Posterior vena cava (tissue), 2 donors: ENCODE measurements at places on chromosomes 7 and 10. TPM values are rescaled to one million over a fixed set of nuclear protein-coding genes. Genes with fewer than 3 reads are reported as not detected.

DNA sequence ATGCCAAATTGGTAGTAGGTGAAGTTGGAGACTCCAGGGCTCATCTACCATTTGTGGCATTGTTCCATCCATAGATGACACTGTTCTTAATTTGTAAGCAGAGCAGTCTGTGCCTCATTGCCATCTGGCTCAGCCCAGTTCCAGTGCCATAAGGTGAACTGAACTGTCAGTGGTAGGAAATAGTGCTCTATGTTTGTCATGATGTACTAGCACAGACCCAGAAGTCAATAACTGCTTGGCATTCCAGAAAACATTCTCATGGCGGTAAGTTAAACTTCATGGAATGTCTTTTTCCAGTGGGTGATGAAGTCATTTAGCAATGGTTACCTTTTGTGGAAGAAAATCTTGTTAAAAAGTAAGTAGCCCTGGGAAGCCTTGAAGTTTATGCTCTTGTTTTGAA, 302.7 kb downstream of the SUGCT start:
- no peak for DNase-seq

DNA sequence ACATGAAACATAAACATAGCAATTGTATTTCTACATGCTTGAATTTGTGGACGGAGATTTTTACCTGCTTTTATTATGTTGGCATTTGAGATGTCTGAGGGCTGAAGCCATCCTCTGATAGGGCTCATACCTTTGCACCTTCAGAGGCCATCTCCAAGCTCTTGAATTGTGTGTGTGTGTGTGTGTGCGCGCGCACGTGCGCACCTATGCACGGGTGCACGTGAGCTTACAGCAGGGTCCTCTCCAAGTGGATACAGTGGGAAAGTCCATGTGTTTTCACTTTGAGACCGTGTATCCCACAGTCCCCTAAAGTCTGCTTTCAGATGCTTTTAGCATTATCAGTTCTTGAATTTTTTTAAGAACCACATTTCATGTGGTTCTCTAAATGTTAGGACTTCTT, 178.6 kb downstream of the RAB11FIP2 start:
- no peak for DNase-seq

DNA sequence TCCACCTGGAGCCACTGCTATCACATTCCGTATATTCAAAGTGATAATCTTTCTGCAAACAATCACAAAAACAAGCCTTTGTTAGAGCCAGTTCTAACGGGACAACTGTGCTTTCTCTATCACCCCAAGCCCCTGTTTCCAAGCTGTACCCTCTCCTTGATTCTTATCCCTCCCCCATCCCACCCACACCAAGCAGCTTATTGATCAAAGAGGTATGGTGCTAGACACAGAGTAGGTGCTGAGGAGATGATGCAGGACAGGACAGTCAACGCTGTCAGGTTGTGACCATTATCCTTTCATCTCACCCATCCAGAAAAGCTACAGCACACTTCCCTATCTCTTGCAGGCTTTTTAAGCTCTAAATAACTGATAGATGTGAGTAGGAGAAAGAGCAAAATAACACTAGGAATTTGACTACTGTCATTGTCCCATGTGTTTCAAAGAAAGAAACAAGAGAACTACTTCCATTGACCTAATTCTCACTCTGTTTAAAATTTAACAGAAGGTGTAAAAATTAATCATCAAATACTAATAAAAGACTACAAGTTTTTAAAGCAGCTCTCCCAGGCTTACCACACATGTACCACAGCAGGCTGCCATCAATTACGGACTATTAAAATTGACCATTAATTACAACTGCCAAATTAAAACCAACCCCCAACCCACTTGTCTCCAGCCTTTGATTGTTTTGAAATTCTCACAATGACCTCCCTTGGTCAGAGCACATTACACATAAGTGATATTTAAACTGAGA, 94.3 kb downstream of the ELAPOR2 start:
- DNase-seq, result no peak

DNA sequence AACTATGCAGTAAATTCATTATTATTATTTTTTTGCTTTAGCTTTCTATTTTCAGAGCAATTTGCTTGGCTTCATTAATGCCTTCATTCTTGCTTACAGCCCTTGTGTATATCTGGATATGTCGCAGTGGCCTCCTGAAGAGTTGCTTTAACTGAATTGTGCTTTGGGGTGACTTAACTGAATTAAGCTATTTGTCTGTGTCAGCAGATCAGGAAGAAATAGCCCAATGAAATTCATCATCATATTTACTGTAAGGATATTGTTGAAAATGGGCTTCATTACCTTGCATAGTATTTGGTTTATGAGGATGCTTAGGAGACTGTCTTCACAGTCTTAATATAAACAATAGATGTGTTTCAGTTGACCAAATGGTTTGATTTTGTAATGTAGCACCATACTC, 59.7 kb upstream of the PIP4K2A start:
- DNase-seq, result no peak

- no peak for DNase-seq
Observed at GRCh38 chr10:125679436-125679835, 3.5 kb downstream of the TEX36 start.

GRCh38 chr7:113424185-113424817, 305.9 kb upstream of the SMIM30 start:
- no peak for DNase-seq

DNA sequence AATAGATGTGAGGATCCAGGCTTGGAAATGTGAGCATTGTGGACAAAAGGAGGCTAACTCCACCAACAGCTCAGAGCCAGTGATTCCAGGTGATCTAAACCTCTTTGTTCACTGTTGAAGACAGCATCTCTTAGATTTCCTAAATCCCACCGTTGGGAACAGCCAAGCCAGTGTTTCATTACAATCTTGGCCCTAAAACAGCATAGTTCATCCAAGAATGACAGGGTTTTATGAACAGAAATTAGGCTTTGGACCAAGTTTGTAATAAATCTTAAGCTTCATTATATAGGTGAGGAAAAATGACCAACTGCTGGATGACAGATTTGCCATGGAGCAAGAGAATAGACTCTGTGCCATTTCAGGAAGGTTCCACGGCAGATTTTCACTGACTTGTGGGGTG, 65.8 kb downstream of the MTURN start:
- no peak for DNase-seq

DNA sequence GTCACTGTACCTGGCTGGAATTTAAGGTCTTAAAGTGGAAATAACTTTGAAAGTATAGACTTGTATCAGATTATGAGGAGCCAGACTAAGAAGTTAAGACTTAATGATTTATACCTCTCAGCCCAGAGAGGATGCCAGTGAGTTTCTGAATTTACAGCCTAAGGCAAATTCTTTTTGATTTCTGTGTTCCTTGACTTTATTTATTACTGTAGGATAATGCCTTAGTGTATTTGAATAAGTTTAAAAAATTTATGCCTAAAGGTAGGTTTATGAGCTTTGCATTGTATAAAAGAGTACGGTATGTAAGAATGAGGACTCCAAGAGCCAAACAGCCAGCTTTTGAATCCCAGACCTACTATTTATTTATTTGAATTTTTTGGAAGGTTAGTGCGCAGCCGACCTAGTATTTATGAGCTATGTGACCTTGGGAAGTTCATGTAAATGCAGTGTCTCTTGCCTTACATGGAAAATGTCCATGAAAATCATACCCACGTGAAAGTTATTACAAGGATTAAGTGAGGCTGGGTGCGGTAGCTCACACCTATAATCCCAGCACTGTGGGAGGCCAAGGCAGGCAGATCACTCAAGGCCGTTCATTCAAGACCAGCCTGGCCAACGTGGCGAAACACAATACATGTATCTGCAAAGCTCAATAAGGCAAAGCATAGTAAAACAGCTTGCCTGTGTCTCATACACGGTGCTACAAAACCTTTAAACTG, 174.6 kb downstream of the AUTS2 start:
- no peak for DNase-seq

- no peak for DNase-seq
Observed at GRCh38 chr7:5614600-5614999, 166.9 kb downstream of the RNF216 start.

GRCh38 chr10:70296406-70296899, 12.6 kb upstream of the NPFFR1 start:
- peak; percentile 95 for DNase-seq

DNA sequence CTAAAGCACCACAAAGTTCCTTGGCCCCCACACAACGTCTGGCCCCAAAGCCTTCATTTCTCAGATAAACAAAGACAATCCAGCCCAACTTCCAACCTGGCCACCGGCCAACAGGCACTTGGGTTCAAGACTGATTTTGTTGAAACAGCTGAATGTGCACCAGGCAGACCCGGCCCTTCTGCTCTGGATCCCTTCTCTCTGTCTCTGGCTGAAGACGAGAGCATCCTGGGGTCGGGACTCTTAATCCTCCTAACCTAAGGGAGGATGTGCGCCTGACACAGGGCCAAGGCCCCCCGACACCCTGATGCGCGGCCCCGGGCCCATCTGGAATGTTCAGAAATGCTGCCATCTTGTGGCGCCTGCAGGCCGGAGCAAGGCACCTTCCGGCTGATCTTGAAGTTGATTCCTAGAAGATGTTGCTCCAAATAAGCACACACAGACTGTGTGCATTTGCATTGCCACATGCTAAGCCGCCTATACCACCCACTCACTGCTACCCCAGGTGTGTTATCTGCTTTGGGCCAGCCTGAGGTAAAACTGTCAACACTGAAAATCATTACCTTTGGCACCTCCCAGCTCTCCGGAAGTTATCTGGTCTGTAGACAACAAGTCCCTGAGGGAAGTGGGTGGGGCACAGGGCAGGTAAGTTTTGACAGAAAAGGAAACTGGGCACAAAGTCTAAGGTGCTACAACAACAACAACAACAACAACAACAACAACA, 98.4 kb upstream of the HABP2 start:
- peak; percentile 83 for DNase-seq

- peak; percentile 94 for DNase-seq
Observed at GRCh38 chr7:47458057-47458456, 123.9 kb downstream of the TNS3 start.

DNA sequence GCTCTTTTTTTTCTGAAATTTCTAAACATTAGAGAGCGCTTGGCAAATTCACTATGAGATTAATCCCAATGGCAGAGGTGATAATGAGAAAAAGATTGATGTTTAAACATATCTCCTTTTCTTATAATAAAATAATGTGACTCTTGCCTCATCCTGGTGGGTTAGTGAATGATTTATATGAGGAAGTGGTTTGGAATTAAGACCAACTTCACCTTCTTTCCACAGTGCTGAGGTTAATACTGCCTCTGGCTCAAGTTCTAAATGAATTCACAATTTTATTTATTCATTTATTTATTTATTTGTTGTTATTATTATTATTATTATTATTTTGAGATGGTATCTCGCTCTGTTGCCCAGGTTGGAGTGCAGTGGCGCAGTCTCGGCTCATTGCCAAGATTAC, 40.5 kb upstream of the ADO start:
- DNase-seq, result no peak

GRCh38 chr10:97338041-97338440, 3.5 kb upstream of the FRAT2 start:
- DNase-seq, result peak; percentile 35

- DNase-seq, result peak; percentile 54
Observed at GRCh38 chr10:71216363-71216695, 4.0 kb downstream of the UNC5B start.

- DNase-seq, result no peak
Observed at GRCh38 chr7:3280445-3280844, 20.6 kb upstream of the SDK1 start.

DNA sequence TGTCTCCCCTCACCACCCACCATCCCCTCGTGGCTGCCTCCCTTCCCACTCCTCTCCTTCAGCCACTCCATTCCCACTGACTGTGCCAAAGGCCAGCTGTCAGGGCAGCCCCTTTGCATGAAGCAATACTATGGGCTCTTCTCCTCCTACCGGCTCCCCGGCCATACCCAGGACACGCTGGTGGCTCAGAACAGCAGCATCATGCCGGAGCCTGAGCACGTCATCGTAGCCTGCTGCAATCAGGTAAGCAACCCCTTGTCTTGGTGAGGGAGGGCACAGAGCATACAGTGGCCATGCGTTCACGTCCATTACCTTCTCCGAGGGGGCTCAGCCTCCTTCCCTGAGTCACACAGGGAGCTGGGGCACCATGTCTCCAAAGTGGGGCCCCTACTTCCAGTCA, 11.6 kb downstream of the CHAT start:
- DNase-seq, result peak; percentile 66

DNA sequence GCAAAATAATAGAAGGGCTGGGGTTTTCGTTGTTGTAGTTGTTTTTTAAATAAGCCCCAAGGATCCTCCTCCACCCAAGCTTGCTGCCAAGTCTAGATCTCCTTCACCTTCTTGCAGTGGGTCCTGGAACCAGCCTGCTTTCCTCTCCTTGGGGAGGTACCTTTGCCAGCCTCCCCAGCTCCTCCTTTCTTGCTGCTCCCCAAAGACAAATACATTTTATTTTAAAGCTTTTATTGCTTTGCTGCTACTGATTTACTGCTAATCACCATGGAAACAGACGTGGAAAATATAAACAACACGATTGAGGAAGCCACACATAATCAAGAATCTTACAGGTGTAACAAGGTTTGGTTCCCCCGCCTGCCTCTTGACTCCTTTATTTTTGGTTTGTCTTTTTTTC, 17.4 kb upstream of the SLF2 start:
- no peak for DNase-seq

GRCh38 chr10:86137561-86137960, 229.0 kb downstream of the GRID1 start:
- no peak for DNase-seq

DNA sequence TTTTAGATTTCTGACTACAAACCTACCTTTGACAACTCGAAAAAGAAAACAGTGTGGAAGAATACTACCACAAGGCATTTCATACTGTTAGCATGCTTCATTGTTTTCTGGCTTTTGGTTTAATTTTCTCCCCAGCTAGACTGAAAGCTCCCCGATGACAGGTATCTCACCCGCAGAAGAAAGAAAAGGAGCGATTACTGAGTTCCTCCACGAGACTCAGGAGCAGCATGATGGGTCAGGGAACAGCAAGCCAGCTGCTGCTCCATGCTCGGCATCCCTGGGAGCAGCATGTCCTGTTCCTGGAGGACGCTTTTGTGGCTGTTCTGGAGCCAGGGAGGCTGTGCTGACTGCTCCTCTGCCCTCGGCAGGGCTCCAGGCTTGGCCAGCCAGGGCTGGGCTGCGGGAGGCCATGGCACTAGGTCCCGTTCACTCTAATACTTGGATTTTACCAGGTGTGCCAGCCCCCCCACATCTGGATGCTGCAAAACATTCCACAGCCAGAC, 133.4 kb downstream of the PRKAG2 start:
- no peak for DNase-seq

DNA sequence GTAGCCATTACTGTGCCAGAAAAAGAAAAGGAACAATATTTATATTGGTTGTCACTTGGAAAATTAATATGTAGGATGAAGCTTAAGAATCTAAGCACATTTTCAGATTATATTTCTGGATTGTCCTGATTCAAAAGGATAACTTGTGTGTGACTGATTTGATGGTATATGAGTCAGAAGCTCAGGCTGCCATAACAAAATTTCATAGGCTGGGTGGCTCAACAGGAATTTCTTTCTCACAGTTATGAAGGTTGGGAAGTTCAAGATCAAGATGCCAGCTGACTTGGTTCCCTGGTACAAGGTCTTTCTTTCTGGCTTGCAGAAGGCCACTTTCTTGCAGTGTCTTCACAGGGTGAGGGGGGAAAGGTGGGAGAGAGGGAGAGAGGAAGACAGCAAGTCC, 108.5 kb downstream of the ST7 start:
- DNase-seq, result no peak

SFRP5 gene
- 0.56 TPM for total RNA-seq

PTPRN2 gene
- total RNA-seq, result 1.6 TPM

HECTD2 gene
- 19.7 TPM for total RNA-seq

PLCE1 gene
- total RNA-seq, result 4.9 TPM

POU6F2 gene
- total RNA-seq, result 0.19 TPM

ANKMY2 gene
- 14.8 TPM for total RNA-seq

FAM221A gene
- total RNA-seq, result 3.7 TPM

GGCT gene
- 19.9 TPM for total RNA-seq

MRLN gene
- total RNA-seq, result not detected

FAM13C gene
- 18.7 TPM for total RNA-seq

OR6B1 gene
- not detected for total RNA-seq
